ENCODE measurements at places on chromosomes 11 and 22.
A peak's percentile ranks its signal among the peaks of the same experiment; 100 is the strongest.

GRCh38 chr11:34996958-34997357 lies 80.5 kb downstream of the PDHX start:
- no peak for DNase-seq

- DNase-seq: no peak
These were observed 25.1 kb downstream of the KCNQ1OT1 start for GRCh38 chr11:2674658-2675131.

GRCh38 chr11:78961937-78962701 lies 387.5 kb upstream of the NARS2 start:
- DNase-seq: no peak

GRCh38 chr11:70510106-70510505 lies 111.8 kb downstream of the CTTN start:
- no peak for DNase-seq

GRCh38 chr11:74185285-74185684 lies 14.2 kb downstream of the PPME1 start:
- DNase-seq: no peak

DNA sequence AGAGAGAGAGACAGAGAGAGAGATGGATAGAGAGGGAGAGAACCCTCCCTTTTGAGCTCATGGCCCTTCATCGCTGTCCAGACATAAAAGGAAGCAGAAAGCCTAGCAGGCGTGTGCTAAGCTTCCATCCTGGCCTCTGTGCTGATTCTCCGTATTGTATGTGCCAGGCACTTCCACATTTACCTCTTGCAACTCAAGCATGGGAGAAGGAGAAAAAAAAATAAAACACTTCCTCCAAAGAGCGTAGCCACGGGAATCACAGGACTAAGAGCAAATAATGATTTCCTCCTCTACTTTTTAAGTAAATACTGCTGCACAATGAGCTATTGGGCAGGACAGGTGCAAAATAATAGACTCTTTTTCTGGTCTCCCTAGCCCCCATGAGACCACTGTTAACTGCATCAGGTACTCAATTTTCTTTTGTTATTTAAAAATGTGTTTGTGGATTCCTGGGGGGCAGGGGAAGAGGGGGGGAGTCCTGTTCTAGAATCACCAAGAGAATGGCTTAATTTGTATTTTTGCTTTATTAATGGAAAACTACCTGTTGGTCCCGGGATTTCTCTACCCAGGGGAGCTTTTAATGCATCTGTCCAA lies 154.3 kb downstream of the NXPE2 start:
- DNase-seq: no peak

DNA sequence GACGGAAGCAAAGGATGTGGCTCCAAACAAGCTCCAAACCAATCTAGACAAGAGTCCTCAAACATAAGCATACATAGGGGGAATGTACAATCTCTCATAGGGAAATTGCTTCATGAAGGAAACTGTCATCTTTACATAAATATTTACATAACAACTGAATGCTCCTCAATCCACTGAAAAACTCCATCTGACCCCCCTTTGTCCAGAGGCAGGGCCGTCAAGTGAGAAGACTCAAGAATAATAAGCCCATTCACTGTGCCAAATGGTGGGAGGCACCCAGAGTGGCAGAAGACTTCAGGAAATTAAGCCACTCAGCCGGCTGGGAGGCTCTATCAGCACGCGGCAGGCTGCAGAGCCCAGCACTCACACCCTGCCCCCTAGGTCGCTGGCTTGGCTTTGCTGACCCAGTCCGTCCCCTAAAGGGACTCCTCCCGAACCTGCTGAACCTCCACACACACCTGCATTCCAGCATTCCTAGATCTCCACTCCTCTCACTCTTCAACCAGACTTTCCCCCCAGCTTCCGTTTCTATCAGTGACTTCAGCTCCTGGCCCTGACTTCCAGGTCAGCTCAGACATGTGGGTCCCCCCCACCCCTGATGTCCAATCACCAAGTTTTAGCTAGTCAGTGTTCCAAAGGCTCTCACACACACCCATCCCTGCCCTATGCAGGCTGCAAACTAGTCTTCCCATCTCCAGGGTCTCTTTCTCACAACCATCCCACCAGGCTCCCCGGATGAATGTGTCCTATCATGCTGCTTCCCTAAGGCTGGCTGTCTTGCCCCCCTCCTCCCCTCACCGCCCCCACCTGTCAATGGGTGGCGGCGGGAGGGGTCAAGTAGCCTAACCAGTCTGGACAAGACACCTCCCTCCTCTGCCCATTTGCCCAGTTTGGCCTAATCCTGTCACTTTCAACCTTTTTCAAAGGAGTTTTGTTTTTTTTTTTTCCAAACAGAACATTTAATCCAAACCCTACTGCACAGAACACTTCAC lies 11.3 kb downstream of the VPS37C start:
- DNase-seq: no peak

GRCh38 chr11:44950625-44951476 lies at the start of gene TP53I11:
Gene TP53I11, minus strand, starts transcription at chr11:44950883. Its CDS starts 12,548 bp downstream, at chr11:44938335.
- DNase-seq: peak; percentile 35

DNA sequence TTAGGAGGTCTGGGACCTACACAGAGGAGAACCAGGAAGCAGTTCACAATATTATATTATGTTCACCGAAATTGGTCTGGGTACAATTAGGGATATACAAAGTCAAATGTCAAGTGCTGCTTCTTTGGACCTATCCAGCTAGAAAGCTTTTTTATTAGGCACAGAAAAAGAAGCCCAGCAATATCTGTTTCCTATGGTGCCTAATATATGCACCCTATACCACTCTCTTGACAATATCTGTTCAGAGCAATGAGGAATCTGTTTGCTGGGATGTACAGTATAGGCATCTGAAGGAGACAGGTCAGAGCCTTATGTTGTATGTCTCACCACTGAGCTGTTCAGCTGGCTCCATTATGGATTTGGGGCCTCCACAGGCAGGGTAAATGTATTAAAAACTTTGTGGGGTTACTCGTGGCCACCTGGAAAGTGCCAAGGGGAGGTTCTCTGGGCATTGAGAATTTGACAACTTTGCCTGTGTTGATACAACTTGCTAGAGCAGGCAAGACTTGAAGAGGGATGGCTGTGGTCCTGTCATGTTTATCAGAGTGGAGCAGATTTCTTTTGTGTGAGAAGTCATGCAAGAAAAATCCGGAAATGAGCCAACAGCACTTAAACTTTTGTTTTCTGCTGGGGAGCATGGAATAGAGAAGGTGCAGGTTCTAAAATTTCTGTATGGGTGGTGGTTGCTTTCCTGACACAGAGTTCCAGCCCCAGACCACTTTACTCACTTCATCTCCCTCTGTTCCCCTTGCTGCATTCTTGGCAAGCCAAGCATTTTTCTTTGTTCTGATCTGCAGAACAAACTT lies 10.1 kb downstream of the STIM1 start:
- DNase-seq: no peak

- DNase-seq: no peak
These were observed 1.3 kb downstream of the GNG3 start for GRCh38 chr11:62708793-62709192.

DNA sequence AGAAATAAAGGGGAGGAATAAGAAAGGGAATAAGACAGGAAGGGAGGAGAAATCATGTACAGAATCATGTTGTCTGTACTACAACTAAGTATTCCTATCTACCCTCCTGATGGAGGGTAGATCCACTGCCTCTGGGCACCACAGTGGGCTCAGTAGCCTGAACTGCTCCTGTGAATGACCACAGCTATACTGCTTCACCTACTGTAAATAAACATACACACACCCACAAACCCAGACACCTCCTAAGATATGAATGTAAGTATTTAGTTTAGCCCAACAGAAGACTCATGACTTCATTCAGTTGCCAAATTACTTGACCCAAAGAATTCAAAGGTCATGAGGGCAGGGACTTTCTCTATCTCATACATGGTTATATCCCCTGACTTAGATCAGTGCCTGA lies 177.3 kb upstream of the C11orf58 start:
- DNase-seq: no peak

DNA sequence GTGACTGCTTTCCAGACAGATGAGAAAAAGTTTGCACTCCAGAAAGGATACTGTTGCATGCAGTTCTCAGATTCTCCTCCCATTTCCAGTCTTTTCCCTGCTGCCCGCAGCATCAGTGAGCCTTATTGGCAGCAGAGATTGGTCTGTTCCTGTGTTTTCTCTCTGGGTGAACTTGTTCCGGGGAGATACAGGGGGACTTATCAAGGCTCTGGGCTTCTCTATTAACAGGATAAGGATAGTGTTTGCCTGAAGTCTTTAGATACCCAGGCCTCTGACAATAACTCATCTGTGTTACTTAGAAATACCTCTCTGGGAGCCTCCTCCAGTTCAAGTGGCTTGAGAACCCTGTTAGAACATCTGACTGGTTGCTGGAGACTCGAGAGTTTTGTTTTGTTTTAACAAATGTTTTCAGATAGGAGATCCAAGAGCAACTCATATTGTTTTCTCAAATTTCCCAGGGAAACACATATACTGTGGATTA lies 154.7 kb downstream of the BLID start:
- no peak for DNase-seq

DNA sequence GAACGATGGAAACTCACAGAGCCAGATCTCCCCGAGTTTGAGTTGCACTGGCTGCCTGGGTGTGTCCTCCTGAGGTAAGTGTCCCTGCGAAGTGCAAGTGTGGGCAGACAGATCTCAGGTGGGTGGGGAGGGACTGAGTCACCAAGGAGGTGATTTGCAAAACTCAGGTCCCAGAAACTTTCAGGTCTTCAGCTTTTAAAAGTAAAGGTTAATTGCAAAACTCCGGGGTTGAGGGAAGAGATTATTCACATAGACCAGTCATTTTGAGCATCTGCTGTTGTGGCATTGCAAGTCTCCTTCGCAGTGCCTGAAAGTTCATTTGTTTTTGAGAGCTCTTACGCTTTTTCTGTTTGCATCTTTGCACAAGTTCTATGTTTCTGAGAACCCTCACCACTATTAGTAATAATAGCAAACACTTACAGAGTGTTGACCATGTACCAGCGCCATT lies 7.1 kb downstream of the CD44 start:
- peak; percentile 63 for DNase-seq

- DNase-seq: no peak
These were observed 222.9 kb upstream of the NARS2 start for GRCh38 chr11:78797559-78797958.

GRCh38 chr11:134830312-134830711 lies 418.3 kb upstream of the B3GAT1 start:
- no peak for DNase-seq

DNA sequence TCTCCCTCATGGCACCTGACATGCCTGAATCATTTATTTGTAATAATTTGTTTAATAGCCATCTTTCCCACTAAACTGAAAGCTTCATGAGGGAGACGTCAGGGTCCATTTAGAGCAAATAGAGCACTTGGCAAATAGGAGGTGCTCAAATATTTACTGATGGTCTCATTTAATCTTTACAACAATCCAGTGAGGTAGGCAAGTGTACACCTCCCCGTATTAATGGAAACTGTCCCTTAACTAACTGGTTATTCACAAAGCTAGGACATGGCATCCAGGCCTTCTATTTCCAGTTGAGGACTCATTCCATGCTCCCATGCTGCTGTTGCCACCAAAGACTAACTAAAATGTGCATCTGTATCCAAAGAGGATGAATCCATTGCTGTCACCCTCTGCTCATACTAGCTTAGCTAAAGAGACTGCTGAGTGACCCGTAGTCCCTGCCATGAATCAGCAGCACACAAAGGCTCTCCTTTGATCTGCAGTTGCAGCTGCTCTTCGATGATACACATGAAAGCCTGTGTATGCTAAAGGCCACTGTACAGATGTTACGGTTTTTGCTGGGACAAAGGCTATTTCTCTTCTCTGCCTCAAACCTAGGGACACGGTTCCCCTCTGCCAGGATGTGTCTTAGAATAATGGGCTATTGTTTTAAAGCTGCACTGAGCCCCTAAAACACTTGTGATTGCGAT lies 82.6 kb downstream of the RAB30 start:
- DNase-seq: no peak

- no peak for DNase-seq
These were observed 21.2 kb downstream of the GDPD5 start for GRCh38 chr11:75504501-75504900.

DNA sequence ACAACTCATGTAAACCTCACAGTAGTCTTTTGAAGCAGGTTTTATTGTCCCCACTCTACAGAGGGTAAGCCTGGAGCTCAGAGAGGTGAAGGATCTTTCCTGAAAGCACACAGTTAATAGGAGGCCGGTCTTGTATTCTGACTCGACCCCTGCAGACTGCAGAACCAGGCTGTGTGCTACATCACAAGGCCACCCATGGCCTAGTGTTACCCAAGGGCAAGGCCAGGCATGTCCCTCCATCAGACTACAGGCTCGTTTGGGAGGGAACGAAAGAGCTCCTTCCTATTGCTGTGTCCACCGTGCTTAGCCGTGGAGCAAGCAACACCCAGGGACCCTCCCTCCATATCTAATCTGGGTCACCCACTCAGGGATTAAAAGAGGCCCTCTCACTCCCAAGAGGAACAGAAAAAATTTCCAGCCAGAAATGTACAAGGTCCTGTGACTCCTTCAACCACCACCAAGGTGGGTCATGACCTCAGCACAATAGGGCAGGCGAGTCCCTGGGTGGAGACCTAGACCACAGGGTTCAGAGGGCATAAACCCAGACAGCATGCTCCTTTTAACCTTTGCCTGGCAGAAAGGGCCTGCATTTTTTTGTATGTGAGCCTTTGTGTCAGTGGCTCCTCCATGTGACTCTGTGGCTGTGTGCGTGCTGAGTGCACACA lies 6.3 kb upstream of the SMIM35 start:
- no peak for DNase-seq

DNA sequence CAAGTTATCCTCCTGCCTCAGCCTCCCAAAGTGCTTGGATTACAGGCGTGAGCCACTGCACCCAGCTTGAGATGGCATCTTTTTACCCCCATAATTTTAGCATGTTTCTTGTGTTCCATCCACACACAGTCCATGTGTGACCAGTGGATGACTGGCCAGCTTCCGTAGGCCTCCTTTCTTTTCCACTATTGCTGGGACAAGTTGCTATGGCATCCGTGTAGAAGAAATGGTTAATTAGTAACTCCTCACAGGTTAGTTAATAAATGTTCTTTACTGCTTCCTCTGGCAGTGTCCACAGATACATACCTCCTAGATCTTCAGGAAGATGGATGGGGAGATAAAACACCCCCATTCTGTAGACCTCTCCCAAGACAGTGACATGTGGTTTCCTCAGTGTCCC lies 154.3 kb upstream of the RASSF10 start:
- no peak for DNase-seq

- DNase-seq: no peak
These were observed 782 bp upstream of the TTC12 start for GRCh38 chr11:113313601-113314000.

GRCh38 chr11:85027346-85027745 lies 599.8 kb downstream of the DLG2 start:
- no peak for DNase-seq

- no peak for DNase-seq
These were observed 39.6 kb downstream of the GALNT18 start for GRCh38 chr11:11582011-11582701.

GRCh38 chr11:134069426-134070341 lies 812 bp downstream of the JAM3 start:
- DNase-seq: no peak

DNA sequence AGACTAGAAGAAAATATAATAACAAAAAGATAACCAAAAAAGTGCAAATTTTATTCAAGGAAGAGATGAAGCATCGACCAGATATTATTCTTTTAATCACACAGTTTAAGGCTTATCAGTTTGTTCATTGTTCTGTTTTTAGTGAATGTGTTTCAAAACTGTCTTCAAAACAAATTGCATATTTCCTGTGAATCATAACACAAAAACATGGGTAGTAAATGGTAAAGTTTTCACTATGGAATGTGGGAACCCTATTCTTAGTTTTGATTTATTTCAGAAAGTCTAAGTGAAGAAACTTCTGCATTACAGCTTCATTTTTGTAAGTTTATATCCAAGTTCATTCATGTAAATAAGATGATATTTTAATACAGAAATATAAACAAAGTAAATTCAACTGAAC lies 207.6 kb upstream of the LUZP2 start:
- DNase-seq: no peak

- no peak for DNase-seq
These were observed 59.1 kb upstream of the TCF20 start for GRCh38 chr22:42329504-42329903.
